Epithelial cell of esophagus (primary cell): ENCODE measurements at places on chromosomes 4 and X.
A peak's percentile ranks its signal among the peaks of the same experiment; 100 is the strongest.

GRCh38 chrX:630007-630611 is 482 bp upstream of the SHOX start:
- no peak for DNase-seq

GRCh38 chr4:139521754-139522401 is 34.1 kb downstream of the SETD7 start:
- no peak for DNase-seq

GRCh38 chr4:37661772-37662171 is 24.4 kb downstream of the RELL1 start:
- no peak for DNase-seq

DNA sequence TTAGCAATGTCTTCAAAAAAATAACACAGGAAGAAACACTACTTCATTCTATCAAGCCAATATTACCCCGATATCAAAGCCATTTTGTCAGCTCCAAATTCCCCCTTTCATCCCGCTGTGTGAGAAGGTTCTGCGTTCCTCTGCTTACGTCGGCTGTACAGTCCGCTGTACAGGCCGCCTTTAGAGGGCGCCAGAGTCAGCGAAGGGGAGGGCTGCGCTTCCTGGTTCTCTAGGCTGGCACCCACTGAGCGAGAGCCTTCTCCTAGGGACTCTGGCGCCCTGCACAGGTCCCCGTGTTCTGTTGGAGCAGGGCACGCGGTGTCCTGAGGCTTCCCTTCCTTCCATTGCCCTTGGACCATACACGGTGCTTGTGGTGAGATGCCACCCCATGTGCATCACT is 25.3 kb upstream of the CT45A1 start:
- DNase-seq = no peak

- DNase-seq = no peak
Observed at GRCh38 chr4:127889903-127890302, 9.2 kb downstream of the PLK4 start.

DNA sequence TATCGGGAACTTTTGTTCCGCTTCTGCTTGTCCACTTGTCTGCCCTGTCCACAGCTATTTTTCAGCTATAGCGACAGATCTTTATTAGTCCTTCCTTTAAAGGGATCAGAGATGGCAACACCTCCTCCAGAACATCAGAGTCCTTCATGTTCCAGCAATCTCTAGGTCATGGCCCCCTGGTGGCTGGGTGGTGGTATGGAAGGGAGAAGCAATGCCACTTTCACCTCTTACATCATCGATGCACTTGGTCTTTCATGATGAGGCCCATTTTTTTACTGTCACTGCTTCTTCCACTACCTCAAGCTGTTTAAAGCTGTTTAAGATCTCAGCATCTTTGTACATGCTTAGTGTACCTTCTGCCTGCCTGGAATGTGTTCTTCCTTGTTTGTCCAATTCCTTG is 106.7 kb downstream of the ARHGAP6 start:
- DNase-seq = no peak

- no peak for DNase-seq
Observed at GRCh38 chr4:87251106-87251505, 30.7 kb upstream of the KLHL8 start.

GRCh38 chrX:47361538-47362511 is 8.6 kb upstream of the ZNF157 start:
- DNase-seq = peak; percentile 92

DNA sequence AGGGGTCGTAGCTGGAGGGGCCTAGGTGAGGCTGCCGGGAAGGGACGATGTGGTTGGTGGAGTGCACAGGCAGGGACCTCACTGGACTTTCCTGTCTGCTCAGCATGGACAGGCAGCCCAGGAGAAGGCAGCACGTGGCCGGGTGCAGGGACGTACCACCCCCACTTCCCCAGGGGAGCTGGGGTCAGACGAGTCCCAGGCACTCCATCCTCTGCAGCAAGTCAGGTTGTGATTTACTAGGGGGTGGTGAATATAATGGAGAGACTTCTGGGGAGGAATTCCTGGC is 1.5 kb upstream of the CTBP1 start:
- no peak for DNase-seq

GRCh38 chr4:130028552-130028951 is 932.6 kb downstream of the C4orf33 start:
- DNase-seq = no peak

DNA sequence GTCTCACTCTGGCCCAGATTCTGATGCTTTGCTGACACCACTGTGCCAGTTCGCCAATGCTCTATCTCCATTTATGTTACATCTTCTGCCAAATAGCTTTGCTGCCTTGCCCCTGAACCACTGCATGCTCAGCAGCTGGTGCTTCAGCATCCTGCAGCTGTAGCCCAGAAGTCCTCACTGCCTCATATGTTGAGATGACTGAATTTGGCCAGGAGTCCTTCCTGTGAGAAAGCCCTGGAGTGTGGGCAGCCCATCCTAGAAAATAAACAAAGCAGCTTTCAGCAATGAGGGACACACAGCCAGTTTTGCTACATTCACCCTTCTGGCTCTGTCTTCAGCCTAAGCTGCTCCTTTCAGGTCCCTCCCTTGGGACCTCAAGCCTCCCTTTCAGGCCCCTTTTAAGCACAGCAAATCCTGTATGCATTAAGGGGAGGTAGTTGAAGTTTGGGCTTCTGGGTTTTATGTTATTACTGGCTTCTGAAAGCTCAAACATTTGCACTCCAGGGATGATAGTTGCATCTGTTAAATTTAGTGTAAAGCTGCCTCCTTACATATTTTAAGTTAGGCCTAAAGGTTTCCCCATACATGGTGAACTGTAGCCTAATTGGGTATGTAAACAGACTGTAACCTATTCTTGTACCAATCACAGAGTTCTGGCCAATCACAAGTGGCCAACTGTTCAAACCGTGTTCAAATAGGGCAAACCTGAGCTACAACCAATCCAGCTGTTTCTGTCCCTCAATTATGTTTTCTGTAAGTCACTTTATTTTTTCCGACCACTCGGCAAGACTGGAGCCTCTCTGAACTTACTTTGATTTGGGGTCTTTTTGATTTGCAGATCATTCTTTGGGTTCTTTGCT is 2.1 kb upstream of the TMEM165 start:
- peak; percentile 32 for DNase-seq

DNA sequence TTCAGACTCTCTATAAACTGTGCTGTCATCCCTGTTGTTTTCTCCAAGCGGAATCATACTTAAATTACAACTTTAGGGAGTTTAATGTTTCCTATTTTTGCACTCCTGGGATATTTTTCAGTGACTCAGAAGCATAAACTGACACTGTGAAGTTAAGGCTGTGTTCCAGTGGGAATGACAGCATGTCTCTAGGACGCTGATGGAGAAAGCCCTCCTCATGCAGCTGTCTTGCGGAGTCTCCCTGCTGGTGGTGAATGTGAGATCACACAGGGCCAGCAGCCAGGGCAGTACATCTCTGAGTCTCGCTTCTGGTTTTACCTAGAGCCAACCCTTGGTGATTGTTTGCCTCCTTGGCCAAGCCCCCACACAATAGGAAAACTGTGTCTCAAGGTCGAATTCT is 53.3 kb downstream of the NFKB1 start:
- DNase-seq = no peak

- DNase-seq = no peak
Observed at GRCh38 chrX:120301960-120302359, 9.3 kb downstream of the TMEM255A start.

- DNase-seq = no peak
Observed at GRCh38 chrX:14729058-14729457, 143.8 kb downstream of the FANCB start.

GRCh38 chr4:78612398-78613178 is 61.0 kb downstream of the ANXA3 start:
- DNase-seq = peak; percentile 66

DNA sequence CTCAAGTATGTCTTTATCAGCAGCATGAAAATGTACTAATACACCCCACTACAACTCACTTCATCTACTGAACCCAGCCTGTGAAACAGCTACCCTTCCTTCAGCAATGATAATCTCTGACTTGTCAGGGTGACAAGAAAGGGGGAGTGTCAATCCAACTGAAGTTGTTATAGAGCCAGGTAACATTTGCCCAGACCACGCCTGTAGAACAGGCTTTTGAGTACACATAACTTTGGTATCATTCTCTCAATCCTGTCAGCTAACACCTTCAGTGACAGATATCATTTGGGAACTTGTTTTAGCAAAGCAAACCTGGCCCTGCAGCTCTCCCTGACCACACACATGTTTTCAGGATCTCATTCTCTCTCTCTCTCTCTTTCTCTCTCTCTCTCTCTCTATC is 592.2 kb downstream of the SMARCA1 start:
- no peak for DNase-seq

- no peak for DNase-seq
Observed at GRCh38 chr4:80385397-80386280, 50.1 kb downstream of the CFAP299 start.

GRCh38 chr4:16026160-16026761 is 57.6 kb downstream of the PROM1 start:
- DNase-seq = peak; percentile 69

- peak; percentile 78 for DNase-seq
Observed at GRCh38 chrX:153667956-153668396, 5.6 kb downstream of the PNCK start.

- peak; percentile 36 for DNase-seq
Observed at GRCh38 chr4:94428884-94429283, 22.9 kb upstream of the PDLIM5 start.

GRCh38 chrX:119067023-119067739 is 5.6 kb upstream of the CT47C1 start:
- DNase-seq = peak; percentile 47

DNA sequence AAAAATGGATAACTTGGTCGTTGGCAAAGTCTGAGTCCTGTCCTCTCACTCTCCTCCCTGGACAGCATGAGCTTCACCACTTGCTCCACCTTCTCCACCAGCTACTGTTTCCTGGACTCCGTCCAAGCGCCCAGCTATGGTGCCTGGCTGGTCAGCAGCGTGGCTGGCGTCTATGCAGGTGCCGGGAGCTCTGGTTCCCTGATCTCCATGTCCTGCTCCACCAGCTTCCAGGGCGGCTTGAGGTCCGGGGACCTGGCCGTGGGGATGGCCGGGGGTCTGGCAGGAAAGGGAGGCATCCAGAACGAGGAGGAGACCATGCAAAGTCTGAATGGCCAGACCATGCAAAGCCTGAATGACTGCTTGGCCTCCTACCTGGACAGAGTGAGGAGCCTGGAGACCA is 100.8 kb downstream of the NCAPG start:
- DNase-seq = no peak

GRCh38 chr4:95213366-95213765 is 335.4 kb downstream of the UNC5C start:
- DNase-seq = no peak

GRCh38 chr4:124610211-124610610 is 102.3 kb downstream of the ANKRD50 start:
- DNase-seq = peak; percentile 93

GRCh38 chrX:63930140-63930539 is 145.1 kb upstream of the ARHGEF9 start:
- peak; percentile 16 for DNase-seq

DNA sequence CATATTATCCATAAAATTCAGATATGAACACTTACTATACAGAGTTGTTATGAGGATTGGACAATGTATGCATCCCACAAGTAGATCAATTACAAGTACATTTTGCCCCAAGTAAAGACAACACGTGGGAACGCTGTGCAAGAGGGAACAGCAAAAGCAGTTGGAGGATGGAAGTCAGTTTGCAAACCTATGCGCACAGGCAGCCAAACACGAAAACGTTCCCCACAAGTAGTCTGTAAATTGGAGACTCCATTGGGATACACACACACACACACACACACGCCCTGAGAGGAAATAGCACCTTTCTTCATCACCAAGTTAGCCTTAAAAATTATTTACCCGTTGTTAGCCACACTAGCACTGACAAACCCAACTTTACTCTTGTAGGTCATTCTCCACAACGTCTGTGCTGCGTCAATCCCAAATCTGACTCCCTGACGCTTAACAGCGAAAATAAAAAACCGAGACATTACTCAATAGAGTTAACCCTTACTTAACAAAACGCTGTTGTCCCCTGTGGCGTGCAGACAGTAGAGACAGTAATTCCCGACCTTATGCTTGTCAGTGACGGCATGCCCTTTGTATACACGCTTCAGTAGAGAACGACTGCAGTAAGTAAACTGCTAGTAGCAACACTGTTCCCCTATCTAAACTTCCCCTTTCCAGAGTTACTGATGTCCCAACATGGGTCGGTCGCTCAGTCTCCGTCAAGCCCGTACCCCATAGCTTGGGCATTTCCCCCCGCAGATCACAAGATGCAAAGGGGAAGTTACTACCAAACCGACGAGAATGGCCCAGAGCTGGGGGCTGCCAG is 730 bp downstream of the MANBA start:
- DNase-seq = peak; percentile 50

GRCh38 chr4:143347484-143348111 is 10.9 kb downstream of the GAB1 start:
- DNase-seq = no peak

DNA sequence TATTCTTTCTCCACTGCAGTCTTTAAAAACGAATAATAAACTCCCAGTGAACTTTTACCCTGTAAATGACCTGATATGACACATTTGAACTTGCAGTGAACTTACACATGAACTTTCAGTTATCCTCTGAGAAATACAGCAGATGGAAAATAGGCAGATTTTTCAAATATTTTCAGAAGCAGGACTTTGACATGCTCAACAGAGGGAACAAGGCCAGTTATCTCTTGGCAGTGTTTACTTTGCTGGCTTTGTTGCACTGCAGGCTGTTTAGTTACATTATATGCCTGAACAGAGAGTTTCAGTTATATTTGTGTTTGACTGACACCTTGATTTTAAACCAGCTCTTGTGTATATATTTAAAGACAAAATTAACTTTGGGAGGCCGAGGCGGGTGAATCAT is 47.6 kb upstream of the FGG start:
- no peak for DNase-seq

GRCh38 chr4:130064471-130064870 is 968.5 kb downstream of the C4orf33 start:
- DNase-seq = no peak

GRCh38 chr4:7252510-7253340 is 60.4 kb downstream of the SORCS2 start:
- no peak for DNase-seq

DNA sequence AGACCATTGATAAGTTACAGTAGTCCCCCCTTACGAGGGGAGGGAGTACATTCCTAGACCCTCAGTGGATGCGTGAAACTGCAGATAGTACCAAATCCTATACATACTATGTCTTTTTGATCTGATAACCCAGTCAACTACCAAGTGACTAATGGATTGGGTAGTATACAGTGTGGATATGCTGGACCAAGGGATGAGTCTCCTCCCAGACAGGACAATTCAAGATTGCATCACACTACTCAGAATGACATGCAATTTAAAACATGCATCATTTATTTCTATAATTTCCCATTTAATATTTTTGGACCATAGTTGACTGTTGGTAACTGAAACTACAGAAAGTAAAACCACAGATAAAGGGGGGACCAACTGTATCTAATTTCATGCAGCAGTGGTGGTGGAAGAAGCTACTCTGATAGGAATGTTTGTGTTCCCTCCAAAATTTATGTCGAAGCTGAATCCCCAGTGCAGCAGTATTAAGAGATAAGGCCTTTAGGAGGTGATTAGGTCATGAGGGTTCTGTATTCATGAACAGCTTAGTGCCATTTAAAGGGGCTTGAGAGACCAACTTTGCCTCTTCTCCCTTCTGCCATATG is 11.9 kb downstream of the HADH start:
- DNase-seq = peak; percentile 50
